ENCODE measurements at places on chromosomes 12 and 14.

DNA sequence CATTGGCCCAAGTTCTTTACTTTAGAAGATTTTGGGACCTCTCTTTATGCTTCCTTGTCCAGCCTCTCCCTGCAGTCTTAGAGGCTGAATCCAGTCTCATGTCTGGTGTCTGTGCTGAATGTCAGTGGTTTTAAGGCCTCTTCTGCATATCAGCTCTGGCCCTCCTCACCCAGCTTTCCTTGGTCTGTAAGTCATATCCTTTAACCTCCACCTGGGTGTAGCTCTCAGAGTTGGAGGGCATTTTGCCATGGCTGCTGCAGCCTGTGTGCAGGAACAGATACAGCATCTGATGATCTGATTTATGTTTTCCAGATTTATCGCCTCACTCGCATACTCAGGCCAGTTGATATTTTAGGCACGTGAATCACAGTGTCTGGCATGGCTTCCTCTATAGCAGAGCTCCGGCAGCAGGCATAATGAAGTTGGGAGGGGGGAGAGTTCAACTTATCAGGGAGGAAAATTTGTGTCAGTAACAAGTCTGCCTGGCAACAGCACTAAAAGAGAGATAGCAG is 335.0 kb downstream of the PCNX1 start:
- DNase-seq, result peak; percentile 97

- DNase-seq, result no peak
Measured at GRCh38 chr12:91529829-91530228, 347.2 kb upstream of the DCN start.

GRCh38 chr12:50542448-50542847 is 37.7 kb downstream of the DIP2B start:
- peak; percentile 59 for DNase-seq

- DNase-seq, result no peak
Measured at GRCh38 chr12:50052964-50053363, 4.4 kb upstream of the ASIC1 start.

DNA sequence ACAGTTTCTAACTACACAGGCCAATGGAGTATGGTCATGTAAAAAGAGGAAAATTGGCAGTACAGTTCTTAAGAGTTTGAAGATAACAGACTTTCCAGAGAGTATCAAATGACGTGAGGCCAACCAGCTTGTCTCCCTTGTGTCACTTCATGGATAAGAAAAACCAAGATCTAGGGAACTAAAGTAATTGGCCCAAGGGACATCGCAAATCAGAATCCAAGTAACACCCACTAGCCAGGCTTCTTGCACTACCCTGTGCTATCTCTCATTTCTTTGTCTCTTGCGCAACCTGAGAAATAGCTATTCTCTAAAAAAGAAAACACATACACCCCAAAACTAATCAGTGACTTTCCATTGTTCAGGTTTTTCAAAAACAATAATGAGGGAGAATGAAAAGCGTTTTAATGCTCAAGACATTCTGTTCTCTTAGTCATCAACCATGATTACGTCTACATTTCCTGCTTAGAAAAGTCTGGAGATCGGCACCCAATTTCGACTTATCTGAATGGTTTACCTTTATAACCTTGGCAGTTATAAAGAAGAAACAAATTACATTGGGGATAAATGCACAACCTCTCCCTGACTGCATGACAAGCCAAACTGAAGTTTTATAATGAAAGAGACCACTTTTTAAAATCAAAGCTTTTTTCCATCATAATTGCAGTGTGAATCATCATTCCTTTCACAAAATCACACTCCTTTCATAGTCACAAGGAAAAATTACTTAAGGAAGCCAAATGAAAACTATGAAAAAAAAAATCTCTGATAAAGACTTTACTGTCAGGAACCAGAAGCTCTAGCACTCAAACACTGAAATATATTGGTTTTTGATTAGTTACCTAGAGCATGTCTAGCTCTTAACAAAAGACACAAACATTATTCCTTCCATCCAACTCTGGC is 42.1 kb downstream of the TMTC1 start:
- DNase-seq, result peak; percentile 61

GRCh38 chr14:21385188-21385904 is 1.5 kb upstream of the SUPT16H start:
- DNase-seq, result no peak

GRCh38 chr14:50122291-50122690 is 5.9 kb upstream of the VCPKMT start:
- DNase-seq, result no peak

DNA sequence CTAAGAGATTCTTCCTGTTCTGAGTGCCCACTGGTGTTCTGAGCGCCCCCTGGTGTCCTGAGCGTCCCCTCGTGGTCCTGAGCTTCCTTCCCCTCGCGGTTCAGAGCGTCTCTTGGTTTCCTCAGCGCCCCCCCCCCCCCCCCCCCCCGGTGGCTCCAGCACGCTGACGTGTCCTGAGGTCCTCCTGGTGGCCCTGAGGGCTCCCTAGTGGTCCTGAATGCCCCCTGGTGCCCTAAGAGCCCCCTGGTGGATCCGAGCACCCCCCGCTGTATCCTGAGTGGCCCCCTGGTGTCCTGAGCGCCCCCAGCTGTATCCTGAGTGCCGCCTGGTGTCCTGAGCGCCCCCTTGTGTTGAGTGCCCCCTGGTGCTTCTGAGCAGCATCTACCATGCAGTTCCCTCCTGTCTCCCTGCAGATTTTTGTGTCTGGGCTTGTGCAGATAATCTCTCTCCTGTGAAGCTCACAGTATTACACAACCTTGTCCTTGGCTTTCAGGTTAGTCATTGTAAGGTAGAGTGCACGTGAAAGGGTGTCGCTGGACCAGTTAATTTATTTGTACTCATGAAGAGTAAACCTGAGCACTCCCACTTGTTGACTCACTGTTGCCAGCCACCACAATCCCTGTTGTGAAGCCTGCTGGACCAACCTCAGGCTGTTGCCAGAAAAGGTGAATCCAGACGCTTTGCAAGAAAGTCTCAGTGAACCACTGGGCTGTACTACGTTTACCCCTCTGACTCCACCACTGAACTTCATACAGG is 1168.4 kb downstream of the TMEM121 start:
- no peak for DNase-seq

- no peak for DNase-seq
Measured at GRCh38 chr14:98103705-98104104, 1168.3 kb downstream of the BCL11B start.

DNA sequence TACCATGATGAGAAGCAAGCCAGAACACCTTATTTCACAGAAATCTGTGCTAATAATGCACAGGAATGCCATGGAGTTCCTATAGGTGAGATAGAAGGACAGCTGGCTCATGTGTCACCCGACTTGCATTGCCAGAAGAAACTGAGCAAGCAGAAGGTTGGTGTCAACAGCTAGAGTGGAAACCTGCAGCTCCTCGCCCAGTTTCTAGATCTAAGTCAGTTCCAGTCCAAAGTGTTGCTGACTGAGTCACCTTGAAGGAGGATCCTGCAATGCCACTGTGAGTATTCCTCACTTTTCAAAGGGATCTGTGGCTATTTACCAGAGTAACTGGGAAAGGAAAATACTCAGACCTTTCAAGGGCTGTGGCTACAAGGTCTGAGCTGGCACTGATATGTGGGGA is 17.1 kb downstream of the CDKL1 start:
- DNase-seq, result no peak

DNA sequence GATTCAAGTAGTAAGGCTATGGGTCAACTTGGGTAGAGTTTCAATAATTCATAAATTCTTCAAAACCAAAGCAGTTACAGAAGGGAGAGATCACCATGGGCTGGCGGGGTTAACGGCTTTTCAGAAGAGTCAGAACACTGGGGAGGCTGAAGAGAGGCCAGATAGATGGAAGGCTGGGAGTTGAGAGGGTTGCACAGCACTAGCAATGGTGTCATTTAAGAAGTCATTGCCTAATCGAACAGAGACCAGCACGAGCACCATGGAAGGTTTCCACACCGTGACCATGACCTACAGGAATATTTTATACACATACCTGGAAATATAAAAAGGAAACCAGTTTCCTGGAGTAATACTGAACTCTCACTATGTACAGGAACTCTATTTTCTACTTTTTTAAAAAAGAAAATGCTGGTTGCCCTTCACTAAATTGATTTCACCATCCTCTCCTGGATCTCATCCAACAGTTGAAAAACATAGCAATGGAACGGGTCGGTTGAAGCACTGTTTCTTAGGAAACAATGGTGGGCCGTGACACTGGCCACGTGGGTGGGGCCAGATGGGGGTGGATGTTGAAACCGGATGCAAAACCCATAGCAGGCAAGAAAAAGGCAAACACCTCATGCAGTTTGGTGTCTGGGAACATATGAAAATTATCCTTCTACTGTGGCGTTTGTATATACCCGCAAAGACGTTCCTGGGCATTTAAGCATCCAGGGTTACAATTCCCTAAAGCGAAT is 38.0 kb upstream of the RIN3 start:
- peak; percentile 32 for DNase-seq

- DNase-seq, result peak; percentile 63
Measured at GRCh38 chr14:94062344-94062940, 18.6 kb downstream of the DDX24 start.

DNA sequence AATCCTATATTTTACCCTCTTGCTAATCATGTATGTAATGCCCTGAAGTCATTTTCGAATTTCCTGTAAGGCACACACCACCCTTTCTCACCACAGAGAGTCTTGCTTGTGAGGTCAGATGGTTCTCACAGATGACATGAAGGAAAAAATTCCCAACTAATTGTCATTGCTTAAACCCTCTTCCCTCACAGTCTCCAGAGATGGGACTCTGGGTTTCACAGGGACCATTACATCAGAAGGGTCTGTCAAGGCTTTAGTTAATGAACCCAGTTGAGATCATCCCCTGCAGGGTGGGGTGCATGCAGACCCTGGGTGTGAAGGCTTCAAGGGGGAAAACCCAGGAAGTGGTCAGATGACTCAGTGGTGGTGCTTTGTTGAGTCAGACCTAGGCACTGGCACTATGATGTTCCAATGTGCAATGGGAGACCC is 229.6 kb downstream of the BCAT1 start:
- DNase-seq, result peak; percentile 88

- DNase-seq, result no peak
Measured at GRCh38 chr12:42639556-42639955, 50.0 kb upstream of the PRICKLE1 start.

DNA sequence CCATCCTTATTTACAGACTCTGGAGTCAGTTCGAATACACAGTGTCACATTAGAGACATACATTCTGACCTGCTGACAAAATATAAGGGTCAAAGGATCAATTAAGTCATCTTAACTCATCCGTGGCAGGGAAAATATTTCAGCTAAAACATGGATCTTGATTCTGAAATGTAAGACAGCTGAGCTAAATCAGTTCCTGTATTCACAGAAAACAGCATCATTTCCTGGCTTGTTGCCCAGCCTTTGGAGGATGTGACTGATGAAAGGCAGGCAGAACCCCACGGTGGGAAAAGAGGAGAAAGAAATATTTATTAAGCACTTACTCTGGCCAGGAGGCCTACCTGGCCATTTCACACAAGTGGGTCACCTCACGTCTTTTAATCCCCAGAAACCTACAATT is 101.9 kb downstream of the GAS2L3 start:
- peak; percentile 49 for DNase-seq

- no peak for DNase-seq
Measured at GRCh38 chr12:116628989-116629388, 69.8 kb downstream of the MAP1LC3B2 start.

DNA sequence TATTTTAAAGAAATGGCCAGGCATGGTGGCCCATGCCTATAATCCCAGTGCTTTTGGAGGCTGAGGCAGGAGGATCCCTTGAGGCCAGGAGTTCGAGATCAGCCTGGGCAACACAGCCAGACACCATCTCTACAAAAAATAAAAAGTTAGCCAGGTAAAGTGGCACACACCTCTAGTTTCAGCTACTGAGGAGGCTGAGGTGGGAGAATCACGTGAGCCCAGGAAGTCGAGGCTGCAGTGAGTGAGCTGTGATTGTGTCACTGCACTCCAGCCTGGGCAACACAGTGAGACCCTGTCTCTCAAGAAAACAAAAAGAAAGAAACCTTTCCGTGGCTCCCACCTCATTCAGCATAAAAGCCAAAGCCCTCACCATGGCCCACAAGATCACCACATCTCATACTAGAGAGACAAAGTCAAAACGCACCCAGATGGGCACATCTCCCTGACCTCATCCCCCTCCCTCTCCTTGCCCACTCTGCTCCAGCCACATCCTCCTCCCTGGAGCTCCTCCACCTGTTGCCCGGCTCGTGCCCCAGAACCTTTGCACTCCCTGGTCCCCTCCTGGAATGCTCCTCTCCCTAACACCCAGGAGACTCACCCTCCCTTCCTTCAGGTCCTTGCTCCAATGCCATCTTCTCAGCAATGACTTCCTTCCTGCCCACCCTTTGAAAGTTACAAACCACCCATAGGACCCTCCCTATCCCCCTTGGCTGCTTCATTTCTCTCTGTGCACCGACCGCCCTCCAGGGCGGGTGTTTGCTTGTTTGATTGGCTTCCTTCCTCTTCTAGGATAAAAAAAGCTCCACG is 4.8 kb upstream of the SCARB1 start:
- no peak for DNase-seq

DNA sequence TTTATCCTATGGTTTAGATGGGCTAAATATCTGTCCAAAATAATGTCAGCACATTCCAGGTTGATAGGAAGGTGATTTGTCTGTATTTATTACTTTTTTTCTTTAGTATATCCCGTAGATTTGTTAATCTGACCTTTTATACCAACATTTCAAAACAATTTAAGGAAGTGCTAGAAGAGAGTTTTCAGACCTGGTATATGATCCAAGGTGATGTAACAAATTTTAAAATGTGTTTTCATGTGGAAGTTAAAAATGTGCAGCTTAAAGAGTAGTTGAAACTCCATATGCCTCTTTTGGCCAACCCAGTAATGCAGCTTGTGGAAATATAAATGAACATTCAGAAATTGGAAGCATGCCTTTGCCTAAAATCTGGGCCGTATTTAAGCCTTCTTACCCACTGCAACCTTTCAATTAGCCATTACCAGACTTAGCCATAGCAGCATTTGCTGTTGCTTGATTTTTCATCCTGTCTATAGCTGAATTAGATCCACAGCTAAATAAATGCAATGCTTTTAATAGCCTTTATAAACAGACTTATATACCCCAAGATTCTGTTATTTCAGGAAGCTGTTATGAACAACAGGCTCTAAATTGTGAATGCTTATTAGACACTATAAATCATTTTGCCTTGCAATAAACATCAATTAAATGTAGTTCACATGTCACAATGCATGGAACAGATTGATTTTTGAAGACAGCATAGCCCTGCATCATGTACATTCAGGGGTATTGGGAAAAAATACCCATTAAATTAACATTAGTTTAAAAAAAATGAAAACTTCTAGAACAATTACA is 271.2 kb downstream of the PDZRN4 start:
- no peak for DNase-seq

DNA sequence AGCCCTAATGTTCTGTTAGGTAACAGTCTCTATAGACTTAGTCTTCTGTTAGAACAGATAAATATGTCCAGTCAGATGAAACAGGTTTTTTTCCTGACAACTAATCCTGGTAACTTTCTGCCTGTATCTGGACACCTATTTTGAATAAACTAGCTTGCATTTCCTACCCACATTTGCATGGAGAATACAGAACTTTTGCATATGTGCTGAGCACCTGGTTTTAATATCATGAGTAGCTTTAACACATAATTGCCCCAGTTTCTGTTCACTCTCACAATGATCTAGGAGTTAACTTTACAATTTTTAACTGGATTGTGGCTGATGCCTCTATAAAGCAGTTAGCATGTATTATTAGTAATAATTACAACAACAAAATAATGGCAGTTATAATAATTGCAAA is 111.7 kb downstream of the KTN1 start:
- no peak for DNase-seq
